ENCODE measurements at places on chromosomes 11 and 22.
A peak's percentile ranks its signal among the peaks of the same experiment; 100 is the strongest.

GRCh38 chr11:132650969-132651720 lies 881.2 kb downstream of the OPCML start:
- DNase-seq: no peak

GRCh38 chr22:50060441-50061140 lies 2.5 kb upstream of the TTLL8 start:
- DNase-seq: no peak

DNA sequence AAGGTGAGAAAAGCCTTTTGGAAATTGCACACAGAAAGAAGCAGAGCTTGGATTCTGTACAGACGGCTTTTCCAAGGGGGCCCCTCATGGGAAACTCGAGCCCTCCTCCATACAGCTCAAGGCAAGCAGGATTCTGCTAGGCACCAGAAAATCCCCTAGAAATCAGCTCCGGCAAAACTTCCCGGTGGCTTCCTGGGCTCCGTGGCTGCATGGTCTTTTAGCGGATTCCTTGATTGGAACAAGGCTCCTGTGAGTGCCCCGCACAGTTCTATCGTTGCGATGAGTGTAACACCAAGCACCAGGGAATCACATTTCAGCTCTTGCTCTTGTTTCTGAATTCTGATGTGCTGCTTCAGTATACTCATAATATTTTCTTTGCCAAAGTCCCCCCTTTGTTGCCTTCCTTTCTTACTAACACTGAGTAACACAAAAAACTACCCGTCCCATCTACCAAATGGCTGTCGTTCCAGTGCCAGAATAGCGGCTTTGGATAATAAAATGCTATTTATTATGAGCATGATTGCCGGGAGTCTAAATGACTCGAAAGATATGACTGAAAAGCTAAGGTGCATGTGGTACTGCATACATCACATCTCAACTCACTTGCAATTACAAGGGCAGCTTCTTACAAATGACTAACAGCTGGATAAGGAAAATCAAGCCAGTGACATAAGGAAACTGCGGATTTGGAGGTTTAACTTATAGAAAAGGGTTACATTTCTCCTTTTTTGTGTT lies 494.1 kb downstream of the DLG2 start:
- no peak for DNase-seq

DNA sequence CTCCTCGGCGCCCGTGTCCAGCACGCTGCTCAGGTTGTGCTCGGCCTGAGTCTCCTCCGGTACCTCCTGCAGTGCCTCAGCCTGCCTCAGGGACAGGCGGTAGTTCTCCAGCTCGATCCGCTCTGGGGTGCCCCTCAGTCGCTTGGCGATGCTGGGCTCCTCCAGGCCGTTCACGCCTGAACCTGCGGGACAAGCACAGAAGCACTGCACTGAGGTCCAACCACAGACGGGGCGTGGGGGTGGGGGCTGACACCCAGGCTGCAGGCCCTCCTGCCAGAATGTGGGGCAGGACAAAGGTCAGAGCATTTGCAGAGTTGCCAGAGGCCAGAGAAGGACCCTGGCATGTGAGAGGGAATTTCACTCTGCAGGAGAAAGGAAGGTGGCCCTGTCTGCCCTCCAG lies 67.6 kb upstream of the BID start:
- DNase-seq: no peak

GRCh38 chr11:44235765-44236201 lies 74.2 kb downstream of the ALX4 start:
- DNase-seq: no peak

- DNase-seq: no peak
These were observed 227.5 kb downstream of the CTTN start for GRCh38 chr11:70625582-70626518.

DNA sequence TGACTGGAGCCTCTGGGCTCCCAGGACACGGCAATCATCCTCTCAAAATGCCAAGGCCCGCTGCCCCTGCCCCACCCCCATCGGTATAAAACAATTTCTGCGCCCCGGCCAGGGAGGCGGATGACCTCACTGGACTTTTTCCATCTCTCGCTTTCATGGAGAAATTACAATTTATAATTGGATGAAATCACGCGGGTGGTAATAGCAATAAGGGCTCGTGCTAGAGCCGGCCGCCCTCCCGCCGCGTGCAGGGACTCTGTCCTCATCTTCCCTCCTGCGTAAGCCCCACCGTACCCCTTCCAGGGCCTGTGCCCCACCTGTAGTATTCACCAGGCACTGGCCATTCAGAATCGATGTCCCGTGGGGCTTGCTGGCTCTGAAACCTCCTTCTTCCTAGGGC lies 64.5 kb downstream of the MACROD1 start:
- no peak for DNase-seq

- DNase-seq: no peak
These were observed 14.4 kb upstream of the SERPINH1 start for GRCh38 chr11:75547617-75548058.

GRCh38 chr11:14334893-14335292 lies 24.1 kb downstream of the RRAS2 start:
- no peak for DNase-seq

DNA sequence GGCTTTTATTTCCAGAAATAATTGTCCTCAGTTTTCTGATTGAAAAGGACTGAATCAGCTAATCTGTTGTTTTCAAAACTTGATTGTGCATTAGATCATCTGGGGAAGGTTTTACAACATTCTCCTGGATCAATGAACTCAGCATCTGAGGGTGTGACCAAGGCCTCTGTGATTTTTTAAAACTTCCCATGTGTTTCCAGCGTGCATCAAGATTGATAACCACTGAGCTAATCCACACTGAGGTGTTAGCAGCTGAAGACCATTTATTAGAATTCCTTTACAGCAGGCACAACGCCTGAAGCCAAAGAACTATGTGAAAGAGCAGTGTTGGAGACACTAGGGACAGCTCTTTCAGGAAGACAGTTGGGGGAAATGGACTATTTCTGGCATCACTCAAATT lies 10.2 kb downstream of the VSTM5 start:
- DNase-seq: no peak

GRCh38 chr22:42891696-42892095 lies 34.6 kb upstream of the ARFGAP3 start:
- no peak for DNase-seq

- DNase-seq: no peak
These were observed 422.4 kb downstream of the TENM4 start for GRCh38 chr11:79018371-79018849.

DNA sequence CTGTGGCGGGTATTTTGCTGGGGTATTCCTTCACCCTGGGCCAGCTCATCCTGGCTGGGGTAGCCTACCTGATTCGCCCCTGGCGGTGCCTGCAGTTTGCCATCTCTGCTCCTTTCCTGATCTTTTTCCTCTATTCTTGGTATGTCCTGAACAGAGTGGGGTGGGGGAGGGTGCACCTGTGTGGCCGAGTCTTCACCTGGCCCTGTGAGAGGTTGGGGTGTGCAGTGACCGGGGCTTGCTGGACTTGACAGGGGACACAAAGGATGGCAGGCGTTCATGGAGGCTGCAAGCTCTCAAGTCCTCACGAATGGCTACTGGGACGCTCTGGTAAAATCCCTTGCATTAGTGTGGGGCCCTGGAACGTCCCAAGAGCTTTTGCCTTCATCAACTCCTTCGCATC lies 39.3 kb downstream of the CAPN1 start:
- no peak for DNase-seq

DNA sequence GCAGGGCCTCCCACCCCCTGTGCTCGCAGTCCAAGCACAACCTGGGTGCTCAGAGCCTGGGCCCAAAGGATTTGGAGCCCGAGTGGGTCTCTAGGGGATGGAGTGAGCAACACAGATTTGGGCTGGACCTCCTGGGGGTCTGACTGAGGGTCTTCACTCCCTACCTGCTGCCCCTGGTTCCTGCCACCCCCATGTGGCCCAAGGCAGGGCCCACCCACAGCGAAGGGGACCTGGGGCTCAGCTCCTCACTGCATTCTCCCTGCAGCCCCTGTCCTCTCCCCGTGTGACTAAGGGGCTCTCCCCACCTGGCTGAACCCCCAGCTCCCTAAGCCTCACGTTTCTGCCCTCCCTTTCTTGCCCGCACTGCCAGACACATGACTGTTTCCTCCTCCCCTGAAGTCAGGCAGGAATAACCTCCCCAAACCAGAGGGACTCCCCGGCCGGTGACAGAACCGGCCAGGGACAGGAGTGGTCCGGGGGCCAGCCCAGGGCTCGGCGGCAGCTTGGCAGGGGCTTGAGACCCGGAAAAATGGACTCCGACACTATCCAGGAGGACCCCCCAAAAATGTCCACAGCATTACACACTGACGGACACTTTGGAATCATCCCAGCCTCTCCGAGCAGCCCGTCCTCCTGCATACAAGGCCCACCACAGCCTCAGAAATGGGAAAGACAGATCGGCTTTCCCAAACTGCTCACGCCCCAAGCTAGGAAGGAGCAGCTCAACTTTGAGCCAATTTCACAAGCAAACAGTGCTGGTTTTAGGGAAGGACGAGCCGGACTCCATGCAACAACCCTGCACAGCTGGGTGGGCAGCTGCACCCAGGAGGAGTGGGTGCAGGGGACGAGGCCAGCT lies 57.8 kb downstream of the BRD1 start:
- DNase-seq: no peak

DNA sequence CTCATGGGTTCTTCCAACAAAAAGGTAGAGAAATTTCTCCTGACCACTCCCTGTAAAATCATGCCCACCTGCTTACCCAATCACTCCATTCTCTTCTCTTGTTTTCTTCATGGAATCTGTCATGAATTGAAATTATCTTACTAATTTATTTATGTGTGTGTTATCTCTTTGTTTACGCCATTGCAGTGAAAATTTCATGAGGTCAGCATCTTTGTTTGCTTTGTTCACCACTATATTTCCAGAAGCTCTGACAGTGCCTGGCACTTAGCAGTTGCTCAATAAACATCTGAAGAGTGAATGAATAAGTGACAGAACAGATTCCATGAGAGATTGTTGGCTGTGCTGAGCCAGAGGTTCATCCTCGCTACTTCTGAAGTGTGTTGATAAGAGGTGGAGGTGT lies 329.5 kb downstream of the NXPE2 start:
- no peak for DNase-seq

DNA sequence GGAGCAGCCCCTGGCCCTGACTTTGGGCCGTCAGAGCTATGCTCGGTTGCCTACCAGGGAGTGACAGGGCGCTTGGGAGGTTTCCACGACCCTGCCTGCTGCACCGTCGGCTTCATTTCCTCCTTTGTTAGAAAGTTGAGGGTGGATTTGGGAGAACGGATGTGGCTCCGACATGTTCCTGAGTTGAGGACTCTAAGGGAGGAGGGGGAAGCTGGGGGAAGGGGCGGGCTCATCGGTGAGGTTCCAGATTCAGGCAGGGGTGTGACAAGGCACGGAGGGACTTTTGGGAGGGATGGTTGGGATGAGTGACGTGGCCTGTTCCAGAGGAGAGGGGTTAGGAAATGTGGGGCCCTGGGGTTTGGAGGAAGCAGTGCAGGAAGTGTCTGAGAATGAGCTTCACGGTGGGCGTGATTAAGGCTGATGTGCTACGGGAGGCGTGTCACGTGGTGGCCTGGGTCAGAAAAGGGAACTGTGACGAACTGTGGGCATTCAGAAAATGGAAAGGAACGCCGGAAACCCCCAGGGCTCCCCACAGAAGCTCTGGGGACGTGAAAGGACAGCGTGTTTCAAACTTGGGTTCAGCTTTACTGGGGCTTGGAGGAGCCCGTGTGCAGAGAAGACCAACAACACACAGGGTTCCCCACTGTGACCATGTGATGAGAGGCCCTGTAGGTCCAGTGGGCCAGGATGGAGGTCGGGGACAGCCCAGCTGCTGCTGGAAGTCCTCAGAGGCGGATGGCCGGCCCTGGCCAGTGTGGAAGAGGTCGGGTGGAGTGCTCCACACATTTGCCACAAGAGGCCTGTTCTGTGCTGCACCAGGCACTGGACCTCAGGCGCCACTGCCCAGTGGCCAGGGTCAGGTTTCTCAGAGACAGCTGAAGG lies 2.8 kb downstream of the PARVB start:
- DNase-seq: peak; percentile 80

GRCh38 chr22:40627612-40628011 lies 8.9 kb downstream of the MRTFA start:
- DNase-seq: no peak

DNA sequence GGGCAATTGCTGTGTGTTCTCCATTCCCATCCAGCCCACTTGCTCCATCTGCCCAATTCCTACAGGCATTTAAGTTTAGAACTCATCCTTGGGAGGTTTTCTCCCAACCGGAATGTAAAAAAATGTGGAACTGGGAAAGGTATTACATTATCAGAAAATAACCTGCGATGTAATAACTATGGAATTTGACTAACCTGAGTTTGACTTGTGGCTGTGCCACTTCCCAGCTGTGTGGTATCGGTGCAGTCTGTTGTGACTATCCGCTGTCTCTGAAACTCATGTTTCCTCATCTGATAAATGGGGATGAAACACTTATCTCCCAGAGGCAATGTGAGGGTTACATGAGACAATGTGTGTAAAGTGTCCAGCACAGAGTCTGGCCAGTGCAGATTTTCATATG lies 77.6 kb downstream of the TENM4 start:
- no peak for DNase-seq

- peak; percentile 94 for DNase-seq
These were observed 28.3 kb downstream of the SERHL2 start for GRCh38 chr22:42581762-42582716.

DNA sequence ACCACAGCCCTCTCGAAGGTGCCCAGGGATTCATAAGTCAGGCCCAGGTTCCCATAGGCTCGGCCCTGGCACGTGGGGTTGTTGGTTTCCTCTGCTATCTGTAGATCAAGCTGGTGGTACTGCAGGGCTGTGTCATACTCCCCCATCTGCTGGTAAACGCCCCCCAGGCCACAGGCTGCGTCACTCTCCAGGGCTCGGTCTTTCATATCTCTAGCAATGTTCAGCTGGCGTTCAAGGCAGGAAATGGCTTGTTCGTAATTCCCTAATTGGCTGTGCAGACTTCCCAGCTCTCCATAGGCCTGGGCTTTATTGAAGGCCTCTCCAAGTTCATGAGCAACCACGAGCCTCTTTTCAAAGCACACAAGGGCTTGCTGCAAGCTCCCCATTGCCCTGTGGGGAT lies 186.4 kb upstream of the PITPNB start:
- no peak for DNase-seq

All from activated CD8-positive, alpha-beta memory T cell treated with anti-CD3 and anti-CD28 coated beads, Interleukin-2, amount 50 U/mL, for 48 hours (primary cell).